Activated T-helper 1 cell treated with anti-CD3 and anti-CD28 coated beads, Interleukin-12 subunit alpha, Interleukin-12 subunit beta, Interleukin-2, Interleukin-4 antibody, amounts not matched to agents 30 ng/mL and 10 ng/mL and 1 ng/mL, durations not matched to agents 14 hours and 24 hours and 36 hours (primary cell): ENCODE measurements at places on chromosomes 1 and 21.

DNA sequence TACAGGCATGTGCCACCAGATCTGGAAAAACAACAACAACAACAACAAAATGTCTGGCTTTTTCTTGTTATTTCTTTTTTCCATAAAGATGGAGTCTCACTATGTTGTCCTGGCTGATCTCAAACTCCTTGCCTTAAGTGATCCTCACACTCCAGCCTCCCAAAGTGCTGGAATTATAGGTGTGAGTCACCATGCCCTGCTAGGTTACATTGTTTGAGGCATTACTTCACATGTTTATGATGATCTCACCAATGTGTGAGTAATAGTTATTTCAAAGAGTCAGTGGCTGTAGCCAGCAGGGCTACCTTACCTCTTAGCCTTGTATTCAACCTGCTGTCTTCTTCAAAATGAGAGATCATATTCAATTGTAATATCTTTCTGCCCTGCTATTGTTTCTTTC is 445.7 kb downstream of the AMY1C start:
- no peaks in the 10 kb centered on the region for H3K27me3 ChIP-seq
- H3K36me3 ChIP-seq, result no peaks in the 10 kb centered on the region
- no peak overlapping the region for H3K4me3 ChIP-seq
- no peaks in the 10 kb centered on the region for H3K4me1 ChIP-seq
- H3K27ac ChIP-seq, result no peak overlapping the region

DNA sequence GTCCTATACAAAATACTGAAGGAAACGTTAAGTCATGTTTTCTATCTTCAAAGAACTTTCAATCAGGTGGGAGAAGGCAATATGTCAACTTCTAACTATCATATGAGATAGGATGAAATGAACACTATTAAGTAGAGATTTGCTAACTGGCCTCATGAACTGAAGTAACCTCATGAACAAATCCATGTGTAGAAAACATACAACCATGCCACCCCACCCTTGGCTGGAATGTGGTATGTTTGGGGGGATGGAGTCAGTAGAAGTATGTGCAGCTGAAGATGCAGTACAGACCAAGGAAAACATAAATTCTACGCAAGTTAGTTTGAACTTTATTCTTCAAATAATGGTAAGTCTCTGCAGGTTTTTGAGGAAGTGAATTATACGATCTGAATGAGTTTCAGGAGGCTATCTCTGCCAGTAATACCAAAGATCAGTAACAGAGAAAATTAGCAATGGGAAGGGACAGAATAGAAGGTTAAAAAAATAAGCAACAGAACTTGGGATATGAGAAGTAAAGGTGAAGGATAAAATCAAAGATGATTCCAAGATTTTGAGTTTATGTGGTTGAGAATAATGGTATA is 4.5 kb downstream of the TRMT1L start:
- H3K36me3 ChIP-seq, result peaks cover 29% of the 10 kb centered on the region
- no peaks in the 10 kb centered on the region for H3K27me3 ChIP-seq
- H3K4me1 ChIP-seq, result peaks cover 25% of the 10 kb centered on the region
- no peak overlapping the region for H3K4me3 ChIP-seq
- no peak for DNase-seq

DNA sequence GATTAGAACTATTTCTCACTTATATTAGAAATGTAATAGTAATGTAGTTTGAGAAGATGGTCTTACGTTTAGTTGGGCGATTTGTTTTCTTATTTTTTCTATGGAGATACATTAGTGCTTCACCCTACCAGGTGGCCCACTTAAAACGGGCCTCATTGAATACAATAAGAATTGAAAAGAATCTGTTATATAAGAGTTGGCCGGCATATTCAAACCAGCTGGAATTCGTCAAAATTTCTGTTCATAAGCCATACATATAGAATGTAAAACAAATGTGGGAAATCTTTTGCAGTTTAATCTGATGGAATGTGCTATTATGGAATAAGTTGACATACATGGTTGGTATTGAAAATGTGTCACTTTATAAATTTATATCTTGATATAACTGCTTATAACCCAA is 96.4 kb upstream of the C1orf105 start:
- no peaks in the 10 kb centered on the region for H3K27me3 ChIP-seq
- DNase-seq, result no peak
- H3K4me3 ChIP-seq, result no peak overlapping the region
- H3K36me3 ChIP-seq, result peaks cover 5% of the 10 kb centered on the region
- no peak overlapping the region for H3K27ac ChIP-seq

GRCh38 chr21:24294171-24294570 is 1313.1 kb downstream of the MRPL39 start:
- H3K27ac ChIP-seq, result no peak overlapping the region
- no peaks in the 10 kb centered on the region for H3K36me3 ChIP-seq
- no peak overlapping the region for H3K4me3 ChIP-seq
- DNase-seq, result no peak
- H3K27me3 ChIP-seq, result no peaks in the 10 kb centered on the region
- H3K4me1 ChIP-seq, result peaks cover 9% of the 10 kb centered on the region

DNA sequence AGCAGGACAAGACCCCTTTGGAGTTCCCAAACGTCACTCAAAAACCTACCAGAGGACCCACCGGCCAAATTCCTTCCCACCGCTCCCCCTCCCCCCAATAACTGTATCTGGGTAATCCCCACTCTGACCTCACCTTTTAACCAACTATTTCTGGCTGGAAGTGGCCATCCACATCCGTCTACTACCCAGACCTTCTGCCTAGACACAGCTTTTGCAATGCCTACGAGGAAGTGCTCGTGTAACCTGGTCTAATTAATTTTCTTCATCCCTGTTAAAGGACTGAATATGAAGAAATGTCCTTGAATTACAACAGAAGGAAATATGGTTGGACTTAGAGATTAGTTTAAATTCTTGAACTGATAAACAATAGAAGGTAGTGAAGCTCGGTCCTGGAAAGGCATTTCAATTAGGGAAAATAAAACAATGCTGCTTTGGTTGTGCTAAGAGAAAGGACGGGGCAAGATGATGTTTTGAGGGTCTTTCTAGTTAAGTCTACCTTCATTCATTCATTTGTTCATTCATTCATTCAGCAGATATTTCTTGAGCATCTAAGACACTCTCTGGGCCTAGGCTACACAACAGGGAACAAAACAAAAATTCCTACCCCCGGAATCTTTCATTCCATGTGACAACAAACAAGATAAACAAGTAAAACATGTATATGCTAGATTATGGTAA is 18.8 kb downstream of the AVPR1B start:
- H3K27ac ChIP-seq, result no peak overlapping the region
- no peak overlapping the region for H3K4me3 ChIP-seq
- DNase-seq, result no peak
- H3K27me3 ChIP-seq, result peaks cover 50% of the 10 kb centered on the region
- no peaks in the 10 kb centered on the region for H3K4me1 ChIP-seq

- H3K36me3 ChIP-seq, result peaks cover 5% of the 10 kb centered on the region
- H3K27me3 ChIP-seq, result peaks cover 2% of the 10 kb centered on the region
- no peak overlapping the region for H3K4me3 ChIP-seq
- peaks cover 29% of the 10 kb centered on the region for H3K4me1 ChIP-seq
- no peak overlapping the region for H3K27ac ChIP-seq
These were observed 27.8 kb upstream of the TIAM1 start for GRCh38 chr21:31371715-31372470.

GRCh38 chr1:89608984-89609725 is 23.8 kb upstream of the LRRC8C start:
- peak overlapping the region; percentile 87 for H3K4me3 ChIP-seq
- DNase-seq, result peak; percentile 57
- H3K36me3 ChIP-seq, result peaks cover 10% of the 10 kb centered on the region
- H3K27me3 ChIP-seq, result no peaks in the 10 kb centered on the region
- peaks cover 91% of the 10 kb centered on the region for H3K4me1 ChIP-seq

GRCh38 chr1:84550826-84551225 is 23.4 kb downstream of the CTBS start:
- peaks cover 10% of the 10 kb centered on the region for H3K36me3 ChIP-seq
- no peaks in the 10 kb centered on the region for H3K4me1 ChIP-seq
- H3K27ac ChIP-seq, result no peak overlapping the region

- no peak overlapping the region for H3K27ac ChIP-seq
- DNase-seq, result no peak
- H3K36me3 ChIP-seq, result peaks cover 26% of the 10 kb centered on the region
These were observed 18.6 kb downstream of the SMG7 start for GRCh38 chr1:183490932-183491331.

- no peak for DNase-seq
- H3K4me3 ChIP-seq, result no peak overlapping the region
- H3K27me3 ChIP-seq, result peaks cover 3% of the 10 kb centered on the region
- peaks cover 4% of the 10 kb centered on the region for H3K4me1 ChIP-seq
- no peaks in the 10 kb centered on the region for H3K36me3 ChIP-seq
These were observed 23.9 kb upstream of the SLC44A3 start for GRCh38 chr1:94796266-94796665.

GRCh38 chr1:156860628-156861423 is at the start of gene NTRK1:
NTRK1 (plus strand) TSS chr1:156860865; CDS start chr1:156860935, 70 bp downstream.
- peak; percentile 64 for DNase-seq
- peaks cover 62% of the 10 kb centered on the region for H3K4me1 ChIP-seq
- H3K27me3 ChIP-seq, result peaks cover 15% of the 10 kb centered on the region
- H3K36me3 ChIP-seq, result peaks cover 12% of the 10 kb centered on the region
- peak within 1 kb of the TSS; percentile 80 for H3K27ac ChIP-seq

- no peak overlapping the region for H3K4me3 ChIP-seq
- H3K36me3 ChIP-seq, result no peaks in the 10 kb centered on the region
- H3K27me3 ChIP-seq, result peaks cover 2% of the 10 kb centered on the region
These were observed 56.2 kb upstream of the RASAL2 start for GRCh38 chr1:178037510-178038253.

DNA sequence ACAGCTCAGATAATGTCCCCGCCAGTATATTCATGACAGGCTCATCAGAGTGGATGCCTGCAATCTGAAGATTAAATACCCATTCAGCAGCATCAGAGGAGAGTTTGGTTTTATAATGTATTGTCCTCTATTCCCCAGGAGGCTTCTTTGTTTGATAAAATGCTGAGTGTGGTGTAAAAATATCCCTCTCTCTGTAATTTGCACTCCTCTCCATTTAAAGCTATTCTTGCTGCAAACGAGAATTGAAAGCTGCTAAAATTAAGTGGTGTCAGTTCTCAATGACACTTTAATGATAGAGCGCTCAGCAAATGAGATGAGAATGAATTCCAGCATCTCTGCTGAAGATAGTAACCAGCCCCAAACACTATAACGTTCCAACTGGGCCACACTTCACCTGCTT is 205.7 kb upstream of the RRP15 start:
- no peaks in the 10 kb centered on the region for H3K4me1 ChIP-seq
- no peak overlapping the region for H3K4me3 ChIP-seq
- no peak overlapping the region for H3K27ac ChIP-seq
- no peak for DNase-seq
- H3K36me3 ChIP-seq, result no peaks in the 10 kb centered on the region

DNA sequence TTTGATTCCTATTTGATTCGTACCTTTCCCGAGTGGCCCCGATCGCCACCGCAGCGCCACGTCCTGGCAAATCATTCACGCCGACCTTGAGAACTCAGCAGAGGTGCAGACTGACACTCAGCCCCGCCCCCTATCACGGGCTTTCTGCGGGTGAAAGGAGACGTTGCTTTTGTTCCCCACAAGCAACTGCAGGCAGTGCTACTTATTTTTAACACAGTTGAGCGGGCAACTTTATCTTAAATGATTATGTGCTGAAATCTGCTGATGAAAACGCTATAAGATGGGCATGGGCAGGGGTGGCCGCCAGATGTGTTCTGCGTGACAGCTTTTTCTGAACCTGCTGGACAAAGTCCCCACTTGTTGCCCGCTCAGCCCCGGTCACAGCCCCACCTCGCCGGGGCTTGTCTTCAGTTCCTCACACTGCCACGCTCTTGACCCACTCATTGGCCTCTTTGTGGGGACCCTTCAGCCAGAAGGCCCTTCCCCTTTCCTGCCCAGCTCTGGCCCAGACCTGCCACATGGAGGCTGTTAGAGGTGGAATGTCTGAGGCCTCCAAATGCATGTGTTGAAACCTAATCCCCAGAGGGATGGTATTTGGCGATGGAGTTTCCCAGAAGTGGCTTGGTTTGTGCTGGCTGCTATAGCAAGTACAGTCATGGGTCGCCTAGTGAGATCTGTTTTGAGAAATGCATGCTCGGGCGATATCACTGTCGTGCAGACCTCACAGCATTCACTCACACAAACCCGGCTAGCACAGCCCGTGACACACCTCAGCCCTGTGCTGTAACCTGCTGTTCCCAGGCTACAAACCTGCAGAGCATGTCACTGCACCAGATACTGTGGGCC is 15.7 kb upstream of the PDXK start:
- H3K27ac ChIP-seq, result no peak overlapping the region
- DNase-seq, result no peak
- H3K36me3 ChIP-seq, result no peaks in the 10 kb centered on the region

DNA sequence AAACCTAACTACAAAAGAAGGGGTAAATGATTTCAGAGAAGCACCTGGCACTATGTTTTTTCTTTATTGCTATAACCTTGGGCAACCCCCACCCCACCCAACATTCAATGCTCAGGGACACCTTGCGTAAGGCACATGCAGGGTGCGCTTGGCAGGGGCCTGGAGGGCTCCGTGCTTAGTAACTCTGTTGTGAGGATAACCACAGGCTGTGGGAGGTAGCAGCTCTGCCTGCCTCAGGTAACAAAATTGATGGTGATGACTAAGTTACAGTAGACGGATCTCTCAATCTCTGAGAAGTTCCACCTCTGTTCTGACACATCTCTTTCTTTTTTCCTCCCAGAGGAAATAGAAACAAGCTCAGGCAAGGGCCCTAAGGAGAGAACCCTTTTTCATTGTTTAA is 8.7 kb upstream of the CCN1 start:
- DNase-seq, result no peak
- no peaks in the 10 kb centered on the region for H3K4me1 ChIP-seq
- H3K36me3 ChIP-seq, result no peaks in the 10 kb centered on the region
- H3K4me3 ChIP-seq, result no peak overlapping the region
- H3K27me3 ChIP-seq, result peaks cover 39% of the 10 kb centered on the region

DNA sequence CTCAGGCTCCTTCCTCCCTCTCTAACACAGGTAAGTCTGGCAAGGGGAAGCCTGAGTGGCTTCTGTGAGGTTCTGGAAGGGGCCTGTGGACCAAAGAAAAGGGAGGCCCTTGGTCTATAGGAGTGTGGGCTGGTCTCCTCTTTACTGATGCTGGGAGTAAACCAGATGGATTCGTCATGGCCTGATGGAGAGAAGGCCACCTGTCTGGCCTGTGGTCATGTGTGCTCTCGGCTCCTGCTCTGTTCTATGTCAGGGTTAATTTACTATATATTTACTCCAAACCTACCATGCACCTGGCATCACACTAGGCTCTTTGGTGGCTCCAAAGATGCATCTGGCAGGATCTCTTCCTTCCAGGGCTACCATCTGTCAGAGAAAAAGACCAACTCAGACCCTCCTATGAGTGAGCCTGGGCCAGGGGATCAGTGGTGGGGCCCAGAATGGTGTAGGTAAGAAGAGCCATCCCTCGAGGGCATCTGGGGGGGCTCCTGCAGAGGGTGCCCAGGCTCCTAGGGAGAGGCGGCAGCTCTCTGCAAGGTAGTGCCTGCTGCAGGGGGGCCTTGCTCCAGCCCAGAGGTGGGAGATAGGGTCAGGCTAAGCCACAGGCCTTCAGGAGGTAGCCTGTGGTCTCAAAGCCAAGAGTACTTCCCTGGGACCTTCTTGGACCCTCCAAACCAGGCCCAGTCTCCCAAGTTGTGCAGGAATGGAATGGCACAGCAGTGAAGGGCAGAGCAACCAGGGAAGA is 68.2 kb upstream of the SELENON start:
- peaks cover 17% of the 10 kb centered on the region for H3K4me1 ChIP-seq
- no peak overlapping the region for H3K27ac ChIP-seq
- DNase-seq, result no peak
- peaks cover 41% of the 10 kb centered on the region for H3K27me3 ChIP-seq
- H3K36me3 ChIP-seq, result no peaks in the 10 kb centered on the region
- no peak overlapping the region for H3K4me3 ChIP-seq

- DNase-seq, result peak; percentile 47
- H3K4me3 ChIP-seq, result peak within 1 kb of the TSS; percentile 88
- no peaks in the 10 kb centered on the region for H3K27me3 ChIP-seq
- peaks cover 31% of the 10 kb centered on the region for H3K4me1 ChIP-seq
These were observed at the start of gene ABL2 for GRCh38 chr1:179229214-179230140. ABL2 (minus strand) TSS chr1:179229677; CDS start chr1:179229397, 280 bp downstream.

GRCh38 chr1:109556563-109556962 is 8.1 kb downstream of the GNAI3 start:
- H3K4me1 ChIP-seq, result peaks cover 52% of the 10 kb centered on the region
- no peak for DNase-seq
- H3K4me3 ChIP-seq, result no peak overlapping the region
- no peaks in the 10 kb centered on the region for H3K27me3 ChIP-seq
